Hepatic stellate cell (primary cell): ENCODE measurements at places on chromosomes 1 and 21.

DNA sequence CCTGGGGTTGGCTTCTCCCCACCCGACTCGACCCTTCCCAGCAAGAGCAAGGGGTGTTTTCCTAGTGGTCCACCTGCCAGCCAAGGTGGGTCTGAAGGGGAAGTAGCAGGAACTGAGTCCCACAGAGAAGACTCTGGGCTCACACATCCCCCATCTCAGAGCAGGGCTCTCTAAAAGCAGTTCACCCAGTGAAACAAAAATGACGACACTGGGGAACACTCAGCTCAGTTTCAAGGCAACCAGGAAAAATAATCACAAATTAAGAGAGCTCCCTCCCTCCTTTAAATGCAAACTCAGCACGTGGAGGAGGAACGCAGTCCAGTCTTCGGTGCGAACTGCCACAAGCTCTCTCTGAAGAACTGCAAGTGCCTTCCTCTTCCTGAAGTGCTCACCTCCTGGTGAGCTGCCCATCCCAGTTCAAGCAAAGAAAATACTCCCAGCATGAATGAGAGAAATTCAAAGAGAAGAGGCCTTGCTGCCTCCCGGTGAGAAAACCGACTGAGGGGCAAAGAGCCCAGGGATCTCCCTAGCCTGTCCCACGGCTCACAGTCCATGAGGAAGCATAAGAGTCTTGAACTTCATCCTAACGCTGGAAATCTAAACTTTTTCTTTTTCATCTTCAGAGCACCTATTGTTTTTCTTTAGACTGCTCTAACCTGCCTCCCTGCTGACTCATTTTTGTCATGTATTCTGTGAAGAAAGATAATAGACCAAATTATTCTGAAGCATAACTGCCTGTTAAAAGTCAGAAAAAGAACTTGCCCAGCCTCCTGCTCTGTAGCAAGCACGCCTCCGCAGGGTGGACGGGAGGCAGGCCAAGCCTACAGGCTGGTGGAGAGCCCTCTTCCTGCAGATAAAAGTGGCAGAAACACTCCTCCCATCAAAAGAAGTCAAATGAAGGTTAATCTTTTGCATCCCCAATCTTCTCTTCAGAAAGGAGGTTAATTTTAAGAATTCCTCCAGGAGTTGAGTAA, 281.4 kb downstream of the HHIPL2 start:
- DNase-seq, result no peak

DNA sequence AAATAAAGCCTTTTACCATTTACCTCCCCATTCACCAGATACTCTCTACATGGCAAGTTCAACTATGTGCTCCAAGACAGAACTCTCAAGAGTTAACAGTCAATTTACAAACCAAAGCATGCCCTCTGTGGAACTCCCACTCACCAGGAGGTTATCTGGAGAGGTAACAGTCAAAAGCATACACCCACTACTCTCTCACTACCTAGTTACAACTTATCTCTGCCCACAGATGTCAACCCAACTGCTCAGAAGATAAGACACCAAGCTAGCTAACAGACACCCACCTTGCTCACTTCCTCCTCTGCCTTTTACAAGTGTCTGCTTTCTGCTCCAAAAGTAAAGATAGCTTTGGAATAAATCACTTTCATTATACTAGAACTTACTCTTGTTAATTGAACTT, 131.0 kb downstream of the TRIM33 start:
- no peak for DNase-seq

GRCh38 chr1:2525572-2525919, 850 bp downstream of the PANK4 start:
- DNase-seq, result no peak

- no peak for DNase-seq
Measured at GRCh38 chr1:35642471-35642955, 1.2 kb upstream of the PSMB2 start.

DNA sequence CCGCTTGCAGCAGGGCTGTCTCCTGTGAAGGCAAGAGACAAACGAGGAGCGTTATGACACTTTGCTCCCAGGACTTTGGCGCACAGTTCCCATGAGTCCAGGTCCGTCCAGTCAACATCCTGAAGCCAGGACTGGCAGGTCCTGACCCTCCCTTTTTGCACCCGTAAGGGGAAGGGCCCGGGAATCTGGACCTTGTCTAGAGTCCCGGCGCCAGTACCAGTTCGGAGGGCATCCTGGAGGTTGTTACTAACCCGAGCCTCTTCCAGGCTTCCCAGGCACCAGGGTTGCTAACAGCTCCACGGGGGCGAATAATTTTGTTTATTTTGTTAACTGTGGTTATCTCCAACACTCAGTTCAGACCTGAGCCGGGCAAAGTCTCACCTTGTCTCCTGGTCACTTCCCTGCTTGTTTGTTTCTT, 682 bp upstream of the RWDD3 start:
- peak; percentile 28 for DNase-seq

DNA sequence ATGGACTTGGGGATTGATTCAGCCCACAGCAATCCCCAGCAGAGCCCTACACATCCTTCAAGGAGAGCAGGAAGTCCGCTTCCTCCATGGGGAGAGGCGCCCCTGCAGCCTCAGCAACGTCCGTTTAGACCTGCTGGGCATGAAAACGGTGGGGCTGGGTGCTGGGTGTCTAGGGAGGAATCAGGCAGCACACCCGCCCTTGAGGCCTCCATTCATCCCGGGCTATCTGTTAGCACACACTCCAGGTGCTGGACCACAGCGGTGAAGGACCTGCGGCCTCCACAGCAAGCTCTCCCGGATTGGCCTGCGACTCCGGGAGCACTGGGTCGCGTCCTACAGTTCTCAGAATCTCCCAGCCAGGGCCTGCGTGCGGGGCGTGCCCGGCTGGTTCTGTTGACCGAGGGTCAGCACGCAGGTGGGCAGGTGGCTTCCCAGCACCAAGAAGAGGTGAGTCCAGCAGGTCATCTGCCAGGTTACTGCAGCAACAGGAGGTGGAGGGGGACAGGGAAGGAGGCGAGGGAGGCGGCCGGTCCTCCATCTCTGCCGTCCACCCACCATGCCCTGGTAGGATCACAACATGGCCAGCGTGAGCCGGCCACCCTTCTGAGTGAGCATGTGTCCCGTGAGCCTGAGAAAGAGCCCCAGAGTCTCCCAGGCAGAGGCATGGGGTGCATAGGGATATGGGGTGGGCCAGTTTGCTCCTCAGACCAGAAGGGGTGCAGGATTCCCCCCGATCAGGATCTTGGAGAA, 96.6 kb downstream of the RIPK4 start:
- no peak for DNase-seq

GRCh38 chr1:198641501-198641900, 2.7 kb downstream of the PTPRC start:
- DNase-seq, result no peak
